DMS153 (cell line): ENCODE measurements at places on chromosomes 5 and 9.

- no peak for DNase-seq
Measured at GRCh38 chr5:173786286-173787187, 101.6 kb upstream of the CPEB4 start.

DNA sequence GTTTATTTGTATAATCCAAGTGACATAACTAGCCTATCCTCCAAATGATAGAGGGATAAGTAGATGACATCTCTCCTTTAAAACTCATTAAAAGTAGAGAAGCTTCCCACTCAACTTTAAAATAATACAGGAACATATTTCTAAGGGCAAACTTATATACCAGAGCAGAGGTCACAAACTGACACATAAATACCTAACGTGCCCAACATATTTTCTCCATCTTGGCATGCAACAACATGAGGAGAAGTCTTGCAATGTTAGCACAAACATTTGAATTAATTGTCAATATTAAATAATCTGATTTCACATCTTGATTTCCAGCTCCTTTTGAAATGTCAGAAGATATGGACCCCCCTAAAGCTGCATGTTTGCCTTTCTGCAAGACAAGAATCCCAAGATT, 335.0 kb downstream of the DEPDC1B start:
- DNase-seq: no peak

DNA sequence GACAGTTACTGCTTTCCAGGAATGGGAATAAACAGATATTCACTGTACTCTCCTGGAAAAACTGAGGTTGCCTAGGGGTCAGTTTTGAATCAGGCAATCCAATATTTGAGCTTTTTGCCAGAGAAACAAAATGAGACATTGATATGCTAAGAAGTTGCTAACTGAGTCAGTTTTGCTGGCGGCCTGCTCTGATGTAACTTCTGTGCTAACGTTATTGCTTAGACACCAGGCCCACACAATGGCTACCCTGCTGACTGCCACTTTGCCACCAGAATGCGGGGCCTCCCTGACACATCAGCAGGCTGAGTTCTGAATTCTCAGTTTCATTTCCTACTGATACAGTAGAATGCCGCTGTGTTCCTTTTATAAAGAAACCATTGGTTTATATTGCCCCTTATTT, 18.2 kb upstream of the ZNF618 start:
- no peak for DNase-seq

DNA sequence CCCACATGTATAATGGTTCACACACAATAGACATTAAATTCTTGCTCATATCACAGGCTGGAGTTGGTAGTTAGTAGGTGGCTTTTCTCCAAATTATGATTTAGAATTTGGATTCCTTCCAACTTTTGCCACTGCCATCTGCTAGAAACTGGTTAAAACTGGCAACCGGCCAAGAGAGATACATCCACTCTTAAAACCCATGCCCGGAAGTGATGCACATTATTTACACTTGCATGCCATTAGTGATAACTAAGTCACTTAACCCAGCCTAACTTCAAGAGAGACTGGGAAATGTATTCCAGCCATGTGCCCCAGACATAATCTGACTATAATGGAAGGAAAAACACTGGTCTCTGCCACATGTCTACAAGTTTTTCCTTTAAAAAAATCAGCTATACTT, 395.7 kb upstream of the SEMA6A start:
- peak; percentile 9 for DNase-seq

GRCh38 chr5:128201065-128201926, 117.7 kb downstream of the SLC12A2 start:
- peak; percentile 0 for DNase-seq

DNA sequence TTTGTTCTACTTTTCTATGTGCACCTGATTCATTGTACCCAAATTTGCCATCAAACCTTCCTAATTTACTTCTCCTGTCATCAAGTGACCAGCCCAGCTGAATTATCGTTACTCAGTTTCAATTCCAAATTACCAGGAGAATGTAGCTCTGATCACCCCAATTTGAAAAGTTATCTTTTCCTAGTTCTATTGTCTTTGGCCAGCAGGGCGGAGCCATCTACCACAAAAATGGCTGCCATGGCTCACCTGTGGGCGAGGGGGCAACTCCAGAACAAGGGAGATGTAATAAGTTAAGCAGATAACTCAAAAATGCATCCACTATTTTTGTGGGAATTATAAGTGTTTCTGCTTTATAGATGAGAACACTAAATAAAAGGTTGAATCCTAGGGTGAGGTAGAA, 133.8 kb upstream of the MOCS2 start:
- DNase-seq: no peak

DNA sequence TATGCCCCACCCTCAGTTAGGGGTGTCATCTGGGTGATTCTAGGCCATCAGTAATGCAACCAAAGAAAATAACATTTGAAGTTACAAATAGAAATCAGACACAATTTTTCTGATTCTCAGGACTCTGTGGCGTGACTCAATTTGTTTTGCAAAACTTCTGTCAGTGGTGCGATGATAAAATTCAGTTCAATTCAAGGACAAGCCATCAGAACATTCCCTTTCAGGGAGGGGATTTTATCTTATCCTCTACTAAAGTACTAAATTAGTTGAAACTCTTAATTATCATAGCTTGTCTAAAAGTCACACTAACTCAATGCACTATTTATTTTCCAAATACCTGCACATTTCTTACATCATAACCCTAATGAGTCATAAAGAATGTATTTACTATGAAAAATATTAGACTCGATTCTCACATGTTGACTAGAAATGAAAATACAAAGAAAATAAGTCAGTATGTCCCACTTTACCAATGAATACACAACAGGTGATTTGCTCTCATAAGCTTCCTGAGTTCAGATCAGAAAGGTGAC, 28.2 kb downstream of the HTR4 start:
- DNase-seq: no peak

DNA sequence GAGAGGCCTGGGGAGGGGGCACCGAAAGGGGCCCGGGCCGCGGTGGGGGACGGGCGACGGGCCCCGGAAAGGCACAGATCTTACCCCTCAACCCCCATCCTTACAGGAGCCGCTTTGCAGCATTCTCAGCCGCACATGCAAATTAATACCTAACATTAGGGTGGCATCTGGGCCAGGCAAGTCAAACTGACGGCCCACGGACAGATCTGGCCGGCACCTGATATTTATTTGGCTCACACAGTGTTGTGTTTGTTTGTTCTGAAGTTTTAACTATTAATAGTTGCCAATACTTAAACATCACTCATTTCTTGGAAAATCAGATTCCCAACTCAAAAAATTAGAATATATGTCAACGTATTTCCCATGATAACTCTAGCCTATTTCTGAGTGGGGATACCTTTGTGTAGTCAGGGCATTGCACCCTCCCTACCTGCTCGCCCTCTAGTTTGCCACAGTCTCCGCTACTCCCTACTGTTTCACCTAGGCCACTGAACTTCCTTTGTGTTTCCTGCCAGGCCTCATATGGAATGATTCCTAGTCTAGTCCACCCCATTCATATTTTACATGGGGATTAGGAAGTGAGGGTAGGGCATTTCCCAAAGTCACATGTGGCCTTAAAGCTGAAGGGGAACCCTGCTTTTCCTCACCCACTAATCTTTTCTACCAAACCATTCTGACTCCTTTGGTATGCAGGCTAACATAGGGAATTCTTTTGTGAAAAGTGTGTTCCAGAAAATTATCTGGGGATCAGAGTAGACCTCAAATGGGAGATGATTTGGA, 71.9 kb upstream of the LARP1 start:
- DNase-seq: no peak

GRCh38 chr9:70119786-70120185, 76.1 kb downstream of the MAMDC2 start:
- DNase-seq: no peak

- DNase-seq: no peak
Measured at GRCh38 chr5:116242343-116242742, 157.5 kb downstream of the COMMD10 start.

GRCh38 chr5:117160391-117160790, 585.8 kb upstream of the SEMA6A start:
- DNase-seq: no peak

- DNase-seq: no peak
Measured at GRCh38 chr9:114131808-114132549, 23.4 kb upstream of the COL27A1 start.

DNA sequence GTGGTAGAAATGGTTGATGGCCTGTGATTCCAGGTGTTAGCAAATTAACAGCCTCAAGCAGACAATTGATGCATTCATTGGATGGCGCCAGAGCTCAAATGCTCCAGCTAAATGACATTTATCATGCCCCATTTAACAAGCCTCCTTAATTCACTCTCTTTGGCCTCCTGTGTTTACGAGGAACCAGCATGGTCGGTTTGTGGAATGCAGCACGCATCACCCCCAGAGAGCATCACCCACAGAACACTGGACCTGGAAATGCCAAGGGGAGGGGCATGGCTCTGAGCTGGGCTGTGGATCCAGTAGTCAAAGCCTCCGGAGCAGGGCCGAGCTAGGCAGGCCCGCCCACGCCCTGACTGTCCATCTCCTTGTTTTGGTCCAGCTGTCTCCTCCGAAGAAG, 434.0 kb downstream of the GADD45G start:
- DNase-seq: peak; percentile 98

- no peak for DNase-seq
Measured at GRCh38 chr9:69258551-69258950, 66.5 kb upstream of the ENTREP1 start.

DNA sequence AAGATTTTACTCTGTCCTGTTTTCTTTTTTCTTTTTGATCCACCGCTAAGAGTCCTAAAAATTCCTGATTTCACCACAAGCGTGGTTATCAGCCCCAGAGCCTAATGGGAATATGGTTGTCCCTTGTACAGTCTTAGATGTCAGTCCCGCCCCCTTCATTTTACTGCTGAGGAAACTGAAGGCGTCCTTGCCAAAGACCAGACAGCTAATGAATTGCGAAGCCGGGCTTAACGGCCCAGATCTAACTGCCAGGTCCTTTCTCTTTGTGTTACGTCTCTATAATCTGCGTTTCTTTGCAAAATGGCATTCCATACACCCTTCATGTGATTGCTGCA, 497 bp downstream of the NSA2 start:
- DNase-seq: no peak

GRCh38 chr5:14443671-14444093, 137.9 kb upstream of the OTULINL start:
- no peak for DNase-seq

DNA sequence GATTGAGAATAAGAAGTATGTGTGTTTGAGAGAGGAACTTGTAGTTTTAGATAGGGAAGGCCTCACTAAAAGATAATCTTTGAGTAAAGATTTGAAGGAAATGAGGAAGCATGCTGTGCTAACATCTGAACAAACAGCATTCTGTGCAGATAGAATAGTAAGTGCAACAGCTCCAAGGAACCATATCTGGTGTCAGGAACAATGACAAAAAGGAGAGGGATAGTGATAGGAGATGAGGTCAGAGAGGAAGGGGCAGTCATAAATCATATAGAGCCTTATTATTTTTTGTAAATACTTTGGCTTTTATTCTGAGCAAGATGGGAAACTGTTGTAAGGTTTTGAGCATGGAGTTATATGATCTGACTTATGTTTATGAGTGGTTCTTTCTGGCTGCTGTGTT, 3.8 kb downstream of the MRPL22 start:
- DNase-seq: no peak

- DNase-seq: no peak
Measured at GRCh38 chr5:891117-891836, 1.3 kb downstream of the BRD9 start.

GRCh38 chr5:176630681-176631222, 277 bp downstream of the EIF4E1B start:
- DNase-seq: no peak

DNA sequence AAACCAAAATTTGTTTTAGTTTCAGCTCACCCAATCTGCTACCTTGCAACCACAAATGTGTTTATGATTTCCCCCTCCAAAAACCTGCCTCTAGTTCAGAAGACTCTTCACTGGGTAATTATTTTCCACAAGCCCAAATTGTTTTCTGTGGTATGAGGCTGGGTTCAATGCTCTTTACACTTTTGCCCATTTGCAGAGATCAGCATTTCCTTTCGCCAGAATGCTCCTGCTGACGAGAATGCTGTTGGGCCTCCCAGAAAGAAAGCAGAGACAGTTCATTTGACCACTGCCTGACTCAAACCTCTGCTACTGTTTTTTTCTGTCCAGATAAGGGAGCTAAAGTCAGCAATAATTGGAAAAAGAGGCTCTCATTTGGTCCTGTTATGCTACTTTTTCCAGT, 427.3 kb downstream of the PDE4D start:
- no peak for DNase-seq

DNA sequence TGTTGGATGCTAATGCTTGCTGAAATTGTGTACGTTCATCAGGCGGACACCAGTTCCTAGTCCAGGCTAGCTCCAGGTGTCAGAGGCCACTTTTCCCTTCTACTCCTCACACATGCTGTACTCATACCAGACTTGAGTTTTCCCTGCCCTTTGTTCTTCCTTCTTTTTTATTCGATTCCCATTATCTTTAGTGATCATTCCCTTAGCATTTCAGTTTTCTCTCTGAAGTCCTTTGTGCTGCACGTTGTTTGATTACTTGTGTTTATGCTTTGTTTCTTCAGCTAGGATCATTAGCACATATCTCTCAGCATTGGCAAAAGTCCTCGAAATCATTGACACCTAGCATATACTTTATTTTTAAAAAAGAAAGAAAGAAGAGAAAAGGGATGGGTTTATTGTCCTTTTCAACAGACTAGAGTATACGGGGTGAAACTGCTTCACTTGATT, 409 bp upstream of the COX7C start:
- DNase-seq: no peak

GRCh38 chr9:110728058-110728457, 59.5 kb downstream of the MUSK start:
- no peak for DNase-seq

- no peak for DNase-seq
Measured at GRCh38 chr5:27612161-27612560, 573.8 kb upstream of the CDH9 start.

- DNase-seq: no peak
Measured at GRCh38 chr9:126893079-126893478, 21.5 kb upstream of the RALGPS1 start.

GRCh38 chr9:32010322-32010721, 374.1 kb upstream of the ACO1 start:
- DNase-seq: no peak

GRCh38 chr5:177467436-177467835, 6.0 kb downstream of the DBN1 start:
- DNase-seq: no peak

GRCh38 chr5:59234236-59234635, 651.4 kb downstream of the RAB3C start:
- no peak for DNase-seq

- DNase-seq: no peak
Measured at GRCh38 chr5:157708866-157709265, 22.4 kb upstream of the THG1L start.

GRCh38 chr9:87301371-87301770, 196.3 kb upstream of the DAPK1 start:
- no peak for DNase-seq

DNA sequence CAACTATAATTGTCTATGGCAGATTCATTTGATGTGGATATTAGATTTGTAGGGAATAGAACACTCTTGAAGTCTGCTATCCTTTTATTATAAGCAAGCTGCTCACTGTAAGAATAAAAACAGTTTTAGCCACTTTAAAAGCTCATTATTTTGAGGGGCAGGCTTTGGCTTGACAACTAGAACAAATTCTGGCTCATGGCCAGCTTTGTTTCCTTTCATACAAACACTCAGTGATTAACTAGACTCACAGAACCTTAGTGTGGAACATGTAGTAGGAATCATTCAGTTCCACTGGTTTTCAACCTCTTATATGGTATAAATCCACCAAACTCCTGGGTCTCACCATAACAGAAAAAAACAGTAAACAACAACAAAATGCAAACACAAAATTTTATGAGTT, 27.4 kb upstream of the CEP120 start:
- DNase-seq: peak; percentile 7
